ENCODE measurements at places on chromosomes 13 and 19.

GRCh38 chr19:37991841-37992248 is 84.8 kb downstream of the SIPA1L3 start:
- DNase-seq = no peak

- DNase-seq = no peak
Observed at GRCh38 chr19:33403973-33404304, 30.4 kb downstream of the CEBPG start.

DNA sequence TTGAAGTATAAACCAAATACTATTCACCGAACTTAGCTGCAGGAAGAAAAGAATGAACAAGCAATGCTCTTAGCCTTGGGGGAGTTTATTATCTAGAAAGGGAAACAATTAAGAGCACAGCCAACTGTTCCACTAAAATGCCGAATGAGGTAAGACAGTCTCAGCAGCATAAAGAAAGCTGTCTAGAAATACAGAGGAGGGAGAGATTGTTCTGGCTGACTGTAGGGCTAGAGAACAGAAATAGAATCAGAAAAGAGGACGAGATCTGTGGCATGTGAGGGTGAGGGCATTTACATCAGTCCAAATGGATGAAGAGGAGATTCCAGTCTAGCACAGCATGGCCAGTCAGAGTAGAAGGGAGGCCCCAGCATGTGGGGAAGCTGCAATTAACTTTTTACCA is 56.8 kb upstream of the TNFRSF19 start:
- DNase-seq = no peak

GRCh38 chr13:87837946-87838345 is 166.8 kb downstream of the SLITRK5 start:
- no peak for DNase-seq

DNA sequence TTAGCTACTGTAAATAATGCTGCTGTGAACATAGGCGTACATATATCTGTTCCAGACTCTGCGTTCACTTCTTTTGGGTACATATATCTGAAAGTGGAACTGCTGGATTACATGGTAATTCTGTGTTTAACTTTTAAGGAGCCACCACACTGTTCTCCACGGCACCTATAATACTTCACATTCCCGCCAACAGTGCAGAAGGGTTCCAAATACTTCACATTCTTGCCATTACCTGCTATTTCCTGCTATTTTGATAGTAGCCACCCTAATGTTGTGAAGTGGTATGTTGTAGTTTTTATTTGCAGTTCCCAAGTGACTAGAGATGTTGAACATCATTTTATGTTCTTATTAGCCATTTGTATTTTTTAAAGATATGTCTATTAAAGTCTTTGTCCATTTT is 377.4 kb upstream of the SLC10A2 start:
- no peak for DNase-seq

DNA sequence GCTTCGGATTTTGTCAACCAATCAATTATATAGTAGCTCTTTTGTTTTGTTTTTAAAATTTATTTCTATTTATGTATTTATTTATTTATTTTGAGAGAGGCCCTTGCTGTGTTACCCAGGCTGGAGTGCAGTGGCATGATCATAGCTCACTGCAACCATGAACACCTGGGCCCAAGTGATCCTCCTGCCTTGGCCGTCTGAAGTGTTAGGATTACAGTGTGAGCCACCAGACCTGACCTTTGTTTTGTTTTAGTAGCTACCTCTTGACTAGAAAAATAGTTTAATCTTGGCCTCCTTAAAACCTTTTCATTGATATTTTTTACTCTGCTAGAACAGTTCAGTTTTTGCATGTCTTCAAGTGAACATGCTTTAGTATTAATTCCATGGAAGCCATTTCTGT is 15.1 kb downstream of the GARRE1 start:
- no peak for DNase-seq

- DNase-seq = peak; percentile 30
Observed at GRCh38 chr19:11405846-11406643, 13.1 kb downstream of the RGL3 start.

DNA sequence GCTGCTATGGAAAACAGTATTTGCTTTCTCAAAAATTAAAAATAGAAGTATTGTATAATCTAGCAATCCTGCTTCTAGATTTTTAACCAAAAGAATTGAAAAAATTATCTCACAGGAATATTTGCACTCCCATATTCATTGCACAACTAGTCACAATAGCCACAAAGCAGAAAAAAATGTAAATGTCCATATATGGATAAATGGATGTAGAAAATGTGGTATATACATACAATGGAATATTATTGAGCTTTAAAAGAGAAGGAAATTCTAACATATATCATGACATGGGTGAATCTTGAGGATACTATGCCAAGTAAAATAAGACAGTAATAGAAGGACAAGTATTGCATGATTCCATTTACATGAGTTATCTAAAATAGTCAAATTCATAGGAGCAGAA is 2753.0 kb downstream of the PCDH9 start:
- DNase-seq = no peak

GRCh38 chr13:46624353-46624752 is 71.4 kb downstream of the LRCH1 start:
- DNase-seq = no peak

GRCh38 chr13:106499896-106500295 is 35.6 kb downstream of the EFNB2 start:
- no peak for DNase-seq

DNA sequence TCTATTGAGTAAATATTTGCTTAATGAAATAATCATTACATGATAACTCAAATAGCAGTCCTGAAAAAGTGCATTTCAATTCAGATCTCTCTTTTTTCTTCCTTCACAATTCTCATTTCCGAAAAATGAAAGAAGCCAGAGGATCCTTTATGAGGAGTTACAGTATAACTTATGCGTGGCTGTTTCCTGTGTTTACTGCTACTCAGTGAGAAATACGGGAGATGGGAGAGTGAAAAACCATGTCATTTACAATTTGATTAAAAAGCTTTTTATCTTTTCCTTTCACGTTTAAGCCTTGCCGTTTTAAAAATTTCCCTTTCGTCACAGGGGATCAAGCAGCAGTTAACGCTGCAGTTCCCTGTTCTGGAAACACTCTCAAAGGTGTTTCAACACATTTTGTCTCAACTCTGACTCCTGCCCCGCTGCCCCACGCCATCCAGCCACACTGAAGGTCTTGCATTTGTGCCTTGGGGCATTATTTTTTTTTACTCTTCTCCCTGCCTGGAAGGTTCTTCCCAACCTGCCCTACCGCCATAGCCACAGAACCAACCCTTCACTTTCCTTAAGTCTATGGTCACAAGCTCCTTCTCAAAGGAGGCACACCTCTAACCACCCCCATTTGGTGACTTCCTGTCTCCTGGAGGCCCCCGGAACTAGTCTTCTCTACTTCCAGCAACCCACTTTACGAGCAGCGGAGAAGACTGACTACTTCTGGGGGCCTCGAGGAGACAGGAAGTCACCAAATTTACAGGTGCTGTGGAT is 17.0 kb downstream of the KL start:
- DNase-seq = no peak

DNA sequence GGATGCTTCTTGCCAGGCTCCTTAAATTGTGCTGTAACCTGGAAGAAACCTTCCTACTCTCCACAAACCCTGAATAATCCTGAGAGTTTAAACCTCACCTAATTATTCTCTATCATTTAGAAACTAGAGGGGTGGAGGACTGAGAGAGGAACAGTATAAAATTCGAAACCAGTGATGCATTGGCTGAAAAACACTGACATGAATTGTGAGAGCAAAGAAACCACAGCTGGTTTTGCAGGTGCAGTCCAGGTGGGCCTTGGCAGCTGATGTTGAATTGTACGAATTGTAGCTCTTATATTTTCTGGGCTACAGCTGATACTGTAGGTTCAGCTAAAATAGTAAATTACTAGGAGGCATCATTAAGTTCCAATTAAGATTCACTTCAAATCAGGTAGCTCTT is 227.0 kb upstream of the SLITRK5 start:
- no peak for DNase-seq

DNA sequence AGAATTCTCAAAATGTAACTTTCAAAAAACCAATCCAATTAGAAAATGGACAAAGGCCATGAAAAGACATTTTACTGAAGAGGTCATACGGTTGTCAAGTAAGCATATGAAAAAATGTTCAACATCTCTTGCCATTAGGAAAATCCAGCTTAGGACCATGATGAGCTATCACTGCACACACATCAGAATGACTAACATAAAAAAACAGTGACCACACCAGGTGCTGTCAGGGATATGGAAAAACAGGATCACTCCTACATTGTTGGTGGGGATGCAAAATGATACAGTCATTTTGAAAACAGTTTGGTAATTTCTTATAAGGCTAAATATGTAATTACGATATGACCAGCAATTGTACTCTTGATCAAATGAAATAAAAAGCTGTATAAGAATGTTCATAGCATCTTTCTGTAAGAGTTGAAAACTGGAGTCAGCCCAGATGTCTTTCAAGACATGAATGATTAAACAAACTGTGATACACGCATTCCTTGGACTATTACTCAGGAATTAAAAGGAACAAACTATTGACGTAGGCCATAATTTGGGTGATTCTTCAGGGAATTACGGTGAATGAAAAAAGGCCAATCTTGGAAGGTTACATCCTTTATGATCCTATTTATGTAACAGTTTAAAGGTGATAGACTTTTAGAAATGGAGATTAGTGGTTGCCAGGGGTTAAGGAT is 26.9 kb upstream of the RCBTB2 start:
- DNase-seq = no peak

DNA sequence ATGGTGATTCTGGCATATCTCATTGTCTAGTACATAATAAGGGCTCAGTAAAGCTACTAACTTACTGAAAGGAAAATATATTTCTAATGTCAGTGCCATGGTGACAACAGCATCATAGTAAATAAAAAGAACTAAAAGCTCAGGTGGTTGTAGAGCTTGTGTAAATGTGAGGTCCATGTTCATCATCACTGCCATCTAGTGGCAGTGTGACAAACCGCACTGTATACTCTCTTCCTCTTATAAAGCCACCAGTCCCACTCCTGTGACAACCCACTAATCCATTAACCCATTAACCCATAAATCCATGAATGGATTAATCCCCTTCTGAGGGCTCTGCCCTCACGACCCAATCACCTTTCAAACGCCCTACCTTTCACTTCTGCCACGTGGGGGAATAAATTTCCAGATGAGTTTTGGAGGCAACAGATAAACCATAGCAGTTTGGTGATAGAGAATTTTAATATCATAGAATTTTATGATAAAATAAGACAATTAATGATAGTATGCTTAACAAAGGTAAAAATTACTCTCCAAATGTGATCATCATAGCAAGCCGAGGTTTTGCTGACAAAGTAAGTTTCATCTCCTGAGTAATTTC is 160.4 kb upstream of the SGCG start:
- no peak for DNase-seq

Data from activated naive CD4-positive, alpha-beta T cell (primary cell).